ENCODE measurements at places on chromosomes 2 and 18.

GRCh38 chr2:235390108-235390815 is 103.6 kb upstream of the AGAP1 start:
- peak; percentile 86 for DNase-seq

DNA sequence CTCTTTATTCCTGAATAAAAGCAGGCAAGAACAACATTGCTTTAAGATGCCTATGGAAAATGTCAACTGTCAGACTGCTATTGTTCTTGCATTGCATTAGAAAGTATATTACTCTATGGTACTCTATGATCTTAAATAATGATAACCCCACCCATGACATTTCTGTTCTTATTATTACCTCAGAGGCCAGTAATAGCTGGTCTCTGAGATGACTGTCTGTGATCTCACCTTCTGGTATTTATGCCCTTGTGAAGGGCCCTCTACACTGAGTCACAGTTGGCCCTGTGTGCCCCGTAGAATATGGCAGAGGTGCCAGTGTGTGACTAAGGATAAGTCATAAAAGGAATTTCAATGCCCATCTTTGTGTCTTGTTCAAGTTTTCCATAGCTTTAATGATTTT is 61.0 kb downstream of the SPP2 start:
- no peak for DNase-seq

- DNase-seq: no peak
Measured at GRCh38 chr2:5985536-5986385, 293.6 kb downstream of the SOX11 start.

DNA sequence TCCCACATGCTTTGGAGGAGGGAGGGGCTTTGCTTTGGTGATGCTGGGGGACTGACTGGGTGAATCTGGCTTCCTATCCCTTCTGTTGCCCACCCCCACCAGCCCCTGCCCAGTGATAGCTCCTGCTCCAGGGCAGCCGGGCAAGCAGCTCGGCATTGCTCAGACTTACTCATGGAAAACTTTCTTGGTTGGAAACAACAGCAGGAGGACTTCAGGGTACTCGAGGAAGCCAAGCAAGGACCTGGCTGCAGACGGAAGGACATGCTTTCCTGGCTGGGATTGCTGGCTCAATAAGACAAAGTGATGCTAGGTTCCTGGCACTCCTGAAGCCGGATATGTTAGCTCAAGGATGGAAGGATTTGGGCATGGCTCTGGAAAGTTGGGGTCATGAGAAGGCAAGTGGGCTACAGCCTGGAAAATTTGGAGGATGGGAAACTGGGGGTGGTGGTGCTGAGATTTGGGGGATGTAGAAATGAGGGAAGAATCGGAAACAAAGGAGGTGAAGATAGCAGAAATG is 3.1 kb downstream of the SPEG start:
- no peak for DNase-seq

GRCh38 chr2:9772035-9772998 is 71.0 kb upstream of the TAF1B start:
- no peak for DNase-seq

GRCh38 chr2:160440888-160441287 is 52.7 kb downstream of the RBMS1 start:
- no peak for DNase-seq

DNA sequence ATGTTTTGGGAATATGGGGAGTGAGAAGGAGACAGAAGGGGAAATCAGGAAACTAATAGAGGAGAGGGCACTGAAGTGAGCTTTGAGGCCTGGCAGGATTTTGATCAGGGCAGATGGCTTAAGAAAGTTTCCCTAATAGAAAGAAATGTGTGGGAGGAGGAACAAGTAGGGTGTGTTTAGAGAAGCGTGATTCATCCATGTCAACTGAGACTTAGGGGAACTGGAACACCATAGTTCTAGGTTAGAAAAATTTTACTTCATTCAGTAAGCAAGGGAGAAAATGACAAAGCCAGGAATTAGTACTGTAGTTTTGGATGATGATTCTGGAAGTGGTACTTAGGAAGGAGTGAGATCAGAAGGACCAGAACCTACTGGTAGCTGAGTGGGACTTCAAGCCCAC is 296.0 kb downstream of the PLCL1 start:
- peak; percentile 33 for DNase-seq

DNA sequence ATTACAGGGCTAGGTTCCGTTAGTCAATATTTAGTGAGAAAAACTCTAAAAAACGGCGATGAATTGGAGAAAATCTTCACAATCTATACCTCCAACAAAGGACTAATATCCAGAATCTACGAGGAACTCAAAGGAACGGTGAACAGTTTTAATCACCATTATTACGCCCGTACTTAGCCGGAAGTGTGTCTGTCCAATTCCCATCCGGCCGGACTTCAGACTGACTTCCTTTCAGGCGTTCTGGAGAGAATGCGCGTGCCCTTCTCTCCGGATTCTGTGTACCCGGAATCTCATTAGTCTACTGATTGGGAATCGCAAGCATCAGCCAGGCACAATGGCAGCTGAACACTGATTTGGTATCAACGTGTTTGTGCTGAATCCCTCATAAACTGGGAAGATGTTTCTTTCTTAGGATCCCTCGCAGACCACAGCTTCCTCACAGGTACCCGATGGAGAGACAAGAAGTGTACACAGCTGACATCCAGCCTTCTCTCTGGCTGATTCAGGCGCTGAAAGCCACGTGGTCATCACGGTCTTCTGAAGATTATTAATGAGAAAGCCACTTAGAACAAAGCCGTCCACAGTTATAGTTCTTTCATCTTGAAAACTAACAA is 239.9 kb downstream of the ZNF516 start:
- DNase-seq: no peak

- DNase-seq: peak; percentile 36
Measured at GRCh38 chr2:109409321-109410038, 204.3 kb downstream of the SEPTIN10 start.

DNA sequence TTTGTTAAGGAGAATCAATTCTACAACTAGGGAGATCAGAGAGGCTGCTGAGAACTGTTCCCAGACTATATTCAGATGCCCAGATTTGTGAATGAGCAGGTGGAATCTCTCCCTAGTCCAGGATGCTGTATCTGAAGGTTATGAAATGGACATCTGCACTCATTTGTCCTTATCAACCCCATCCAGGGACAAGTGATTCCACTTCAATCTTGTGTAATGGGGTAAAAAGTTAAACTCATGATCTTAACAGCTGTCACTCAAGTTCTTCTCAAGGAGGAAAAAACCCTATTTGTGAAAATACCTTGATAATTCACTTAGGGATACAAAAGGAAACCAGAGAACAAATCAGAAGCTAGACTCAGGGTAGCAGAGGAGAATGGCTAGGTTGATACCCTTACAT is 144.8 kb downstream of the PLCL1 start:
- no peak for DNase-seq

DNA sequence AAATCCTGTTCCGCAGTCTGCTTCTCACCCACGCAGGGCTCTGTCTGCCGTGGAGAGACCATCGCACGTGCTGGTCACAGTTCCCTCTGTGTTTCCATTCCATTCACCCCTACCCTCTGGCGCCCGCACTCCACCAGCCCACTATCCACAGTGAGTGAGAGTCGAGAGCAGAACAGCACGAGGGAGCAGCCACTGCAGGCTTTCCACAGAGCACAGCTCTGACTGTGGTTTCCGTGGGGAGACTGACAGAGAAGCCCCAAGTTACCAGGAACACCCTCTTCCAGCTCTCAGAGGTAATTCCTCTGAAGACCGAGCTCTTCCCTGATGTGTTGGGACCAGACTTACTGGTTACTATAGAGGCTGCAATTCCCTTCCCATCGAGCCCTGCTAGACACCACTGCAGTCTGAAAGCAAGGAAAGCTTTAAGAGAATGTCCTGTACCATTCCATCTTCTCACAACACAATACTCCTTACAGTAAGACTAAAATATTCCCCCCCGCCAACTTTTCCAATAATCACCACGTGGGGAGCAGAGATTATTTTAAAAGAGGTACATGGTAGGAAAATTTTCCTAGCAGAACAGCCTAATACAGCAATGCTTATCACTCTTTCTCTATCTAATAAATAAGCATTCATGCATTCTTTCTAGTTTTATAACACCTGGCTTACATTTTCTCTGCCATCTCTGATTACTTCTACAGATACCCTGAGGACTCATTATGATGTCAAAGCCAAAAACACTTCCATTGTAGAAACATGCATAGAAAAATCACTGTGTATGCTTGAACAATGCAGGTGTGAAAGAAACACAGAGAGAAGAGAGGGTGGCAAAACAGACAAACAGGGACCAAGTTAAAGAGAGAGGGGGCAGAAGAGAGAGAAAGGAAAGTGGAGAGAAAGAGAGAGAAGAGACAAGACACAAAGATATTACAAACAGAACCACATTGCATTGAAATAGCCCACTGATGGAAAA is 4.7 kb downstream of the MYT1L start:
- DNase-seq: no peak

DNA sequence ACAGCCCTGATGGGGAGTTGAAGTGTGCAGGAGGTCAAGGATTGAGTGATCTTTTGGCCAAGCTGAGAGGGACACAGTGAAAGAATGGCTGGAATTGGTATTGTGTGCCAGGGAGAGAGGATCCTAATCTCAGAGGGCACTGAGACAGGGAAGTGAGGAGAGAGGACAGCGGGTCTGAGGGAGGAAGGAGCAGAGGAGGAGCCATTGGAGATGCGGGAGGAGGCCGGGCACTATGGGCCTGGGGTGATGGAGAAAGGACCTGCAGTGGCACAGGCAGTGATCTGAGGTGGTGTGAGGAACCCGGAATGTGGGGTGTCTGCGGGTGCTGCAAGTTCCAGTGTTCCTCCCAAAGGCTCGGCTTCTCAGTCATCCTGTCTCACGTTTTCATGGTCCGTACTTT is 26.8 kb downstream of the RNF144A start:
- no peak for DNase-seq

DNA sequence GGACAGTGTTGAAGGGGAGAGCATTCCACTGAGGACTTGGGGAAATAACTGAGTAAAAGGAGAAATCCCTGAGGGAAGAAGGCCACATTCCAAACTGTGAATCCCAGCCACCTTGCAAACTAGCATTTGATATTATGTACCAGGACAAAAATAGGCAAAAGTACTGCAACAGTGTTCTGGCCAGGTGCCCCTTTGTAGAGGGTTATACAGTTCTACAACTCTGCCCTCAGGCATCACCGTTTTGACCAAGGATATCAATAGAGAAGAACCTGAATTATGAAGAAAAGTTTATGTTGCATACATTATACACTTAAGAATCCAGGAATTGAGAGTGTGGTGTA is 20.6 kb upstream of the CAVIN2 start:
- DNase-seq: no peak

DNA sequence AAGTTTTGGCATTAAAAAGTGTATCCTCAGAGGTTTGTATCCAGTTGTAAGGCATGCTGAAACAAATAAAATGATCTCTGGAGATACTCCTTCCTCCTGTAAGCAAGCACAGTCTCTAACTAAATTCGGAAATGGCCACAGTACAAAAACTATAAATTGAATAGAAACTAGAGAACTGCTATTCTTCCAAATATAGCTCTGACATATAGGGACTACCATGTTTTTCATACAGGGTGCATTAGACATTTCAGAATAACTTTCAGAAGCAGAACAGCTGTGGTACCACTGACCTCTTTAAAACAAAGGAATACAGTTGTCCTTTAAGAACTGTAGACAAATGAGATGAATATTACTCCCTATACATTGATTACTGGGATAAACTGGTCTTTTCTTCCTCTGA is 568.5 kb downstream of the ARHGAP15 start:
- DNase-seq: no peak

DNA sequence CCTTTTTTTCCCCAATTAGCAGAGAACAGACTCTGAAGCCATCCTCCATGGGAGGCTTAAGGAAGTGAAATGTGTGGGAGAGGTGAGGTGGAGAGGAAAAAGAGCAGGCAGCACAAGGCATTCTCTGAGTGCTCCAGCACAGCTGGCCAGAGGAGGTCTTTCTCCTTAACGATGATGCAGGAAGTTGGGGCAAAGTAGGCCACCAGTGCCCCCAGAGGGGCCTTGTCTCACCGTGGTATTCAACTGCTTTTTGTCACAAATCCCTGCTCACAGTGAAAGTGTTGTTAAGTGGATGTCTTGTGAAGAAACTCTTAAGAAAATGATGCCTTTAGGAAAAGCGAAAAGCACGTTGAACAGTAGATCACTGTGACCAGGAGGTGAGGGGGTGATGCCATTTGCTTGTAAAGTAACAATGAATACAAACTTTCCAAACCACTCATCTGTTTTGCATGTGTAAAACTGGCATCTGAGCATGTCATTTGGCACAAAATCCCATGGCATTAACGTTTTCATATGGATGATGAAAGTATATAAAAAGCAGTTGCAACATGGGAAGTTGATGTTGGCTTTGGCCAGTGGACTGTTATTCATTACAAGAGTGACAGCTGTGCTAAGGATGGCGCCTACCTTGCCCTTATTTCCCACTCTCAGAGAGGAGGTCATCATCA is 49.2 kb upstream of the CDC42EP3 start:
- peak; percentile 62 for DNase-seq

DNA sequence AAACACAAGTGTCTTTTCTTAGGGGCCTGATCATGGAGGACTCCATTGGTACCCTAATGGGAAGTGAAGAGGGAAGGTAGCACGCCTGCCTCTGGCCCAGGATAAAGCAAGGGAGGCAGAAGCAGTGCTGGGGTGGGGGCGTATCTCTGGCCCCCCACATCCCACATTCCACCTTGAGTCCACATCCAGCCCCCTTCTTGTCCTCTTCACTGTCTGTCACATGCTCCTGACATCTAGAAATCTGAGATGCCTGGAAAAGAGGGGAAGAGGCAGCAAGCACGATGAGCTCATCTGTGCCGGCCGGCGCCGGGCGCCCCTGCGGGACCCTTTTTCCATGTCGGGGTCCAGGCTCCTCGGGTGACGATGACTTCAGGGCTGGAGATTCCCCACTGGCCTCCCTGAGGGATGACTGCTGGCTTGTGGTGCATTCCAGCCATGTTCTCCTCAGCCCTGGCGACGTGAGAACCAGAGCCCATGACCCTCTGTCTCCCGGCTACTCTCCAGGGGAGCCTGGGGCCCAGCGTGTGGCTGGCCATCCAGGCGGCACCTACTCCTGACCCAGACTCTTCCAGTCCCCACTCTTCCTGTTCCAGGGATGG is 277.5 kb downstream of the DYSF start:
- DNase-seq: no peak

- DNase-seq: peak; percentile 95
Measured at GRCh38 chr2:109031476-109032228, 42.6 kb upstream of the EDAR start.

GRCh38 chr18:42937436-42937835 is 178.0 kb downstream of the RIT2 start:
- DNase-seq: no peak

GRCh38 chr2:99388892-99389291 is 51.7 kb downstream of the EIF5B start:
- DNase-seq: no peak

GRCh38 chr2:108082978-108083377 is 96.7 kb downstream of the SLC5A7 start:
- no peak for DNase-seq

GRCh38 chr2:43472527-43473194 is 123.2 kb downstream of the THADA start:
- DNase-seq: no peak

DNA sequence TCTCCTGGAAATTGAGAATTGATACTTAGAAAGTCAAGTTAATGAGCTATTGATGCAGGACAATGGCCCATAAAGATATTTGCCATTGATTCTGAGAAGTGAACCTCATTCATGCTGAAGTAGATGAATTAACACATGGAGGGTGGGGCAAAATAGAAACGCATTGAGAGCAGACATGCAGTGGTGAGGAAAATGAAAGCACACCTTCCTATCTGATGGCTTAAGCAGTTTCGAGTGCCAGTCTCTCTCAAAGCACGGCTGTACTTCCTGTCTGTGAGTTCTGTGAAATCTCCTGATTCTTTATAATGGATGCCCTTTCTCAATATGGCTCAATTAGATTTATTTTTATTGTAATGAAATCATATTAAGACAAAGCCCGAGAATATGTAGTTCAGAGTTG is 247.0 kb downstream of the TMX3 start:
- DNase-seq: no peak

GRCh38 chr18:13893418-13893760 is 21.9 kb downstream of the MC2R start:
- peak; percentile 6 for DNase-seq

All from NB4 (cell line).